Lung (tissue), 17 donors: ENCODE measurements at places on chromosomes 13 and 19.

DNA sequence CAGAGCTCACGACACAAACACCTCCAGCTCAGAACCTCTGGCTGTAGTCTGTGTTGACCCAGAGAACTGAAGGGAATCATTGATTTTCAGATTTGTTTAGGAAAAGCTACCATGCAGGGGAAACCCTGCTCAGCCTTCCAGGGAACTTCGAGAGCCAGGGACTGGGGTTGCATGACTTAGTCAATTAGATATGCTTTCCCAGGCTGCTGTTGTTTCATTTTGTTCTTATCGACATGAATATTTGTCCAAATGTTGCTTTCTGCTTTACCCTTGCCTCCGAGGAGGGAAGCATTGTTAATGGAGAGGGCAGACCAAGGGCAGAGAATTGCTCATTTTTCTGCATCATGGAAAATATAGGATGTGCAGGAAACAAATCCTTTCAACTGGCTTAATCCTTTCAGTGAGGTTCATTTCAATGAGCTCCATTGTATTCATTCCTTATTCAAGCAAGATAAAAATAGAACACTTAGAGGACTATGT, 82.5 kb downstream of the KLF5 start:
- DNase-seq = no peak

- peak; percentile 49 for DNase-seq
These were observed 19.2 kb downstream of the PNMA8A start for GRCh38 chr19:46452186-46452585.

GRCh38 chr19:39919976-39920375, 14.5 kb downstream of the FCGBP start:
- no peak for DNase-seq

DNA sequence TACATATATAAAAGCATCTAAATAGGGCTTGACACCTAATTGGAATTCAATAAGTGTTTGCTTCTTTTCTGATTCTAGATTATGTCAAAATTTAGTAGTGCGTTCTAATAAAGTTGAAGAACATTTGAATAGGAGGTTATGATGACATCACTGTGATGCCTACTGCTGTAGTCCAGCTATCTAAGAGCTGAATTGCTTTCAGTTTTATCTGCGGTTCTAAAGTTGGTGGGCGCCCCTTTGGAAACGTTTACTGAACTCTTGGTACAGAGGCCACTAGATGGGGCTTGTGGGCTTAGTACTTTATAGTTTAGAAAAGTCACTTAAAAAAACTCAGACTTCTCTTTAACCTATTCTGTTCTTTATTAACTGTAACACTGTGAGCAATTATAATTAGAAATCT, 776.9 kb downstream of the GPC5 start:
- peak; percentile 62 for DNase-seq

GRCh38 chr13:105928048-105928447, 607.4 kb downstream of the EFNB2 start:
- no peak for DNase-seq

- DNase-seq = no peak
These were observed 78.6 kb downstream of the ABCC4 start for GRCh38 chr13:95222733-95223018.

- DNase-seq = no peak
These were observed 1.5 kb downstream of the CALM3 start for GRCh38 chr19:46602392-46603194.

- no peak for DNase-seq
These were observed 16.2 kb upstream of the NFIC start for GRCh38 chr19:3350014-3350663.

DNA sequence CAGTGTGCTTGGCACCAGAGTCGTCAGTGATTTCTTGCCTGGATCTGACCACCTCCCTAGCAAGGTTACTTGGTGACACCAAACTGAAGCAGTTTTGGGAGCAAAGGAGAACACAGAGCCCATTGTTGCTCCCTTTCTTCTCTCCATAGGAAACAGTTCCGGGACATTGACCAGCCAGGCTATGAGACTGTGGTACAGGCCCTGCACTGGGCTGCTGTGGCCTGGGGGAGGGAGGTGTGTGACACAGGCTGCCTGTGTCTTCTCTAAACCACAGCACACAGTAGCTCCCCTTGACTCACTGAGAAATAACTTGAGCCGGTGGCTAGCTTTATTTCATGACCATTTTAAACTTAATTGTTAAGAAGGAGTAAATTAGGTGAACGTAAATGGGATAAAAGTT, 214.8 kb upstream of the UBL3 start:
- DNase-seq = no peak

GRCh38 chr19:4830332-4830731, 1.2 kb downstream of the TICAM1 start:
- DNase-seq = no peak

DNA sequence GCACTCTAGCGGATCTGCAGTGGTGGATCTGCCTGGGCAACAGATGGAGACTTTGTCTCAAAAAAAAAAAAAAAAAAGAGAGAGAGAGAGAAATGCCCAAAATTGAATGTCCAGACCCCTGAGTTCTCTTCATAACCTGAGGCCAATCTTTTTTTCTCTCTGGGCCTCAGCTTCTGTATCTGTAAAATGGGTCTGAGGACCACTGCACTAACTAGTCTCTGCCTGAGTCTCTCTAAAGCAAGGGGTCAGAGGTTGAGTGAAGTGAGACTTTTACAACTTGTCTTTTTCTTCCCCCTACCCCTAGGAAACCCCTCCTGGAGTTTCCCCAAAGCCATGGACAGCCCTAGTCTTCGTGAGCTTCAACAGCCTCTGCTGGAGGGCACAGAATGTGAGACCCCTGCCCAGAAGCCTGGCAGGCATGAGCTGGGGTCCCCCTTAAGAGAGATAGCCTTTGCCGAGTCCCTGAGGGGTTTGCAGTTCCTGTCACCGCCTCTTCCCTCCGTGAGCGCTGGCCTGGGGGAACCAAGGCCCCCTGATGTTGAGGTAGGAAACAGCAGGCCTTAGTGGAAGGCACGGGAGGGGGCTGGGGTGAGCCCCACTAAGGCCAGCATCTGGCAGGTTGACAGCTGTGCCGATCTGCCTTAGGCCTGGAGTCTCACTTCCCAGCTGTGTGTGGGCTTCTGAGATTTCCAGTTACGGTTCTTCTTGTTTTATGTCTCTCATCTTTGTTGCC, 1.8 kb downstream of the TMEM91 start:
- DNase-seq = no peak

DNA sequence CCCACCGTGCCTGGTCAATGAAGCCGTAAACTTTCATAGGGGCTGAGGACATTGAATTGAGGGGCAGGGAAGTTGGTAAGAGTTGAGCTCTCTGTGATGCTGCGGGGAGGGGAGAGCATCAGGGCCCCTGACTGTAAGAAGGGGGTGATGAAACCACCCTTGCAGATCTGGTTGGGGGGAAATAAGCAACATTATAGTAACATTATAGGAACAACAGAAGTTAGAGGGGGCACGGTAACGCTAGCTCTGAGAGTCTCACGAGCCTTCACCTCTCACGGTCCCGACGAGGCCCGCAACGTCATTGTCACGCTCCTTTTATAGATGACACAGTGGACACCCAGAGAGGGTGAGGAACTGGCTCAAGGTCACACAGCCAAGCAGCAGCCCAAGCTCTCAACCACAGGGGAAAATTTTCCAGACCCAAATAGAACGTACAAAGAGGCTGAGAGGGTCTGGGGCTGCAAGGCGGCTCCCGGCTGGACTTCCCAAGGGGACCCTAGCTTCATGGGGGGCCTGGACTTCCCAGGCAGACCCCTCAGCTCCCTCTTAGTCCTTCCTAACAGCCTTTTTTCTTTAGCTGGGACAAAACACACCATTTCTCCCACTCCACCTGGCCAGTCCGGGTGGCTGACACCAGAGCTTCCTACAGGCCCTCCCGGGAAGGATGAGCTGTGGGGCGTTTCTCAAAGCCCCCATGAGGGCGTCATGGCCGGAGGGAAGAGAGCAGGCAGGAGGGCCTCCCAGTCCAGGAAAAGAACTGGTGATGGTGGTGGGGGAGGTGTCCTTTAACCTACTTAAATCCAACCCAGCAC, 4.1 kb downstream of the TLE5 start:
- DNase-seq = no peak

DNA sequence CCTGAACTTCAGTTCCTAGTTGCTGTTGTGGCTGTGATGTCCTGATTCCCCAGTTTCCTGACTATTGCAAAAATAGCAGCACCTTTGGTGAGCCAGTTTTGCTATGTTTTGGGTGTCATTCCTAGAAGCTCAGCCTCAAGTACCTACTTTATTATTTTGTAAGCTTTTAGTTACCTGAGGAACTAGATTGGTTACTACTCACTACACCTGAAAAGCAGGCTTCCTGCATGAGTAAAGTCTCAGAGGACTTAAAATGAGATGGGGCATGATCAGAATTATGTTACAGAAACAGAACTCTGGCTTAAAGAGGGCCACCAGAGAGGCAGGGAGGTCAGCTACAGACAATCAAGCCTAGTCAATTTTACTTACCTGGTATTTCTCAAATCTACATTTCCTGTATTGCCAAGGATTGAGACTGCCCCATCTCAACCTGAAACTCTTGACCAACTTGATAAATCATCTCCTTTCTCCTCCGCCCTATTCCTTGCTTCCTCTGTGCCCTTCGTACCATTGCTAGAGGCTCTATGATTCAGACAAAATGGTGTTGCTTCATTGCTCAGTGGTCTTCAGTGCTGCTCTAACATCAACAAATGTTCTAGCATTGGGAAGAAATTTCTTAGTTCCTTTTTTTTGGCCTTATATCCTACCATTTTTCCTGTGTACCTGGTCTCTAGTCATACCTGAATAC, 58.9 kb downstream of the RAP2A start:
- no peak for DNase-seq

DNA sequence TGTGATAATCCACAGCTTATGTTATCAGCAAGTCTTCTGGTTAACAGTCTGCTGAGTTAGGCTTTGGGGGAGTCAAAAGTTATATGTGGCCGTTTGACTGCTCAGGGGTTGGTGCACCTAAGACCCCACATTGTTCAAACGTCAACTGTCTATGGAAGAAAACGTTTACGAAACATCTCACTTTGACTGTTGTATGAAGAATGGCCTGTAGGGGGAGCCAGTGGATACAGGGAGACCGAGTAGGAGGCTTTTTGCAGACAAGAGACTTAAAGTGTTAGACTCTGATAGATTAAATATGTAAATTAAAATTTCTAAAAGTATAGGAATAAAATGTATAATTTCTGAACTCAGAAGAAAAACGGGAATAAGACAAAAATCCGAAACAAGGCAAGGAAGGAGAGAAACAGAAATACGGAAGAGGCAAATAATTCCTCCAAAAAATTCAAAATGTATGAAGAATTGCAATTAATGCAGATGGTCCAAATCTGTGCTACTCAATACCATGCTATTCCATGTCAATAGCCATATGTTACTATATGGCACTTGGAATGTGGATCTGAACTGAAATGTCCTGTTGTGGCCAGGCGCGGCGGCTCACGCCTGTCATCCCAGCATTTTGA, 37.8 kb downstream of the TNFSF14 start:
- DNase-seq = peak; percentile 86

GRCh38 chr19:3520166-3521103, 14.3 kb downstream of the FZR1 start:
- no peak for DNase-seq

GRCh38 chr19:36488846-36489117, 579 bp downstream of the ZNF566 start:
- peak; percentile 31 for DNase-seq

DNA sequence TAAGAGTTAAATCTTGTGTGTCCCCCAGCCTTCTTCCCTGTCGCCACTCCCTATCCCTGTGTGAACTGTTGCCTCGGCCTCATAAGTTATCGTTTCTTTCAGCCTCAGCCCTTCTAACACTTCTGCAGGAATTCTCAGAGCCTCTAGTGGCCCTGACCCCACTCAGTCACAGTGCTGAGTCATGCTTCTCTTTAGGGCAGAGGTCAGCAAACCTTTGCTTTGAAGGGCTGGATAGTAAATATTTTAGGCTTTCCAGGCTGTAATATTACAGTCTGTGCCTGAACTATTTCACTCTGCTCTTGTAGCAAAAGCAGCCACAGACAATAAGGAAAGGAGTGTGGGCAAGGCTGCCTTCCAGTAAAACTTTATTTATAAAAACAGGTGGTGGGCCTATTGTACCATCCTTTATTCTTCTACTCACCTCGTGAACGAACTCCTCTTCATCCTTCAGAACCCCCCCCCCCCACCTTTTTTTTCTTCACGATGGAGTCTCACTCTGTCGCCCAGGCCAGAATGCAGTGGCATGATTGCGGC, 22.1 kb downstream of the MYO9B start:
- no peak for DNase-seq

- no peak for DNase-seq
These were observed 4.3 kb downstream of the RUVBL2 start for GRCh38 chr19:48997972-48998371.

GRCh38 chr13:112058941-112059340, 8.0 kb upstream of the SOX1 start:
- no peak for DNase-seq

DNA sequence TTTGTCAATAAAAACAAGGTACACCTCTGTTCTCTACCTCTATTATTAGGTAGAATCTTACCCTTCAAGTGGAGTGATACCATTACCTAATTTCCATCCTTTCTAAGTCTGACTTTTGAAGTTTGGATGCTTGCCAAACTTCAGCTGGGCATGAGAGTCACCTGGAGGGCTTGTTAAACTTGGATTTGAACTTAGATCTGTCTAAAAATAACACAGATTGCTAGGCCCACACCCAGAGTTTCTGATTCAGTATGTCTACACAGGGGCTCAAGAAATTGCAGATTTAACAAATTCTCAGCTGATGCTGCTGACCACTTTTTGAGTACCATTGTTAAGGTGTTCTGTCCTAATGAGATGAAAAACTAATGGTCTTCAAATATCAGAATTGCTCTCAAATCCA, 512.2 kb downstream of the LMO7 start:
- no peak for DNase-seq

DNA sequence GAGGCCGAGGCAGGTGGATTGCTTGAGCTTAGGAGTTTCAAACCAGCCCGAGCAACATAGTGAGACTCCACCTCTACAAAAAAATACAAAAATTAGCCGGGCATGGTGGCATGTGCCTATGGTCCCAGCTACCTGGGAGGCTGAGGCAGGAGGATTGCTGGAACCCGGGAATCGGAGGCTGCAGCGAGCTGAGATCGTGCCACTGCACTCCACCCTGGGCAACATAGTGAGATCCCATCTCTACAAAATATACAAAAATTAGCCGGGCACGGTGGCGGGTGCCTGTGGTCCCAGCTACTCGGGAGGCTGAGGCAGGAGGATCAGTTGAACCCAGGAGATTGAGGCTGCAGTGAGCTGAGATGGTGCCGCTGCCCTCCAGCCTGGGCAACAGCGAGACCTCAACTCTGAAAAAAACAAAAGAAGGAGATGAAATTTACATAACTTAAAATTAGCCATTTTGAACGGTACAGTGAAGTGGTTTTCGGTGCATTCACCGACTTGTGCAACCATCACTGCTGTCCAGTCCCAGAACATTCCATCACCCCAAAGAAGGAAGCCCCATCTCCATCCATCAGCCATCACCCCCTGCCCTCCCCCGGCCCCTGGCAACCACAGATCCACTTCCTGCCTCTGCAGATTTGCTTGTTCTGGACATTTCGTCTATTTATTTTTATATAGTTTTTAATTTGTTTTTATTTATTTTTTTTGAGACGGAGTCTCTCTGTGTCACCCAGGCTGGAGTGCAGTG, 1.6 kb upstream of the AZU1 start:
- DNase-seq = no peak
